K562 (cell line): ENCODE measurements at places on chromosomes 4 and X. TPM values are rescaled to one million over a fixed set of nuclear protein-coding genes. Genes with fewer than 3 reads are reported as not detected.

CRMP1 gene
- 0.04 and 0.13 TPM in 2 replicates for total RNA-seq

MAGEA2B gene
- 40.7 and 53.3 TPM in 2 replicates for total RNA-seq

TNIP3 gene
- not detected in 2 replicates for total RNA-seq

GPR50 gene
- 0.11 TPM in 1 of 2 replicates, not detected in the other for total RNA-seq

TCP11X2 gene
- not detected in 2 replicates for total RNA-seq

SEPTIN6 gene
- 37.7 and 37.8 TPM in 2 replicates for total RNA-seq

PABPC4L gene
- 0.53 and 0.63 TPM in 2 replicates for total RNA-seq

PARM1 gene
- 0.07 and 0.09 TPM in 2 replicates for total RNA-seq

FAM236C gene
- not detected in 2 replicates for total RNA-seq

PDE6B gene
- not detected in 2 replicates for total RNA-seq

ARHGEF38 gene
- total RNA-seq: not detected in 2 replicates

TCEANC gene
- total RNA-seq: 1.5 and 1.9 TPM in 2 replicates

CDKL5 gene
- 0.11 and 0.16 TPM in 2 replicates for total RNA-seq

POU4F2 gene
- total RNA-seq: not detected in 2 replicates

JCHAIN gene
- 0.27 and 0.33 TPM in 2 replicates for total RNA-seq

ZCCHC13 gene
- not detected in 2 replicates for total RNA-seq

MAGEB2 gene
- 88.8 and 93.1 TPM in 2 replicates for total RNA-seq

NLRP2B gene
- total RNA-seq: not detected in 2 replicates

LRIT3 gene
- not detected in 2 replicates for total RNA-seq

CCDC110 gene
- total RNA-seq: 0.25 TPM in 1 of 2 replicates, not detected in the other
